GM03348 (cell line): ENCODE measurements at places on chromosomes 11 and 22.
A peak's percentile ranks its signal among the peaks of the same experiment; 100 is the strongest.

- no peak for DNase-seq
Observed at GRCh38 chr11:7696424-7696823, 9.9 kb downstream of the OVCH2 start.

- peak; percentile 72 for DNase-seq
Observed at GRCh38 chr11:61532134-61533038, 23.8 kb downstream of the LRRC10B start.

DNA sequence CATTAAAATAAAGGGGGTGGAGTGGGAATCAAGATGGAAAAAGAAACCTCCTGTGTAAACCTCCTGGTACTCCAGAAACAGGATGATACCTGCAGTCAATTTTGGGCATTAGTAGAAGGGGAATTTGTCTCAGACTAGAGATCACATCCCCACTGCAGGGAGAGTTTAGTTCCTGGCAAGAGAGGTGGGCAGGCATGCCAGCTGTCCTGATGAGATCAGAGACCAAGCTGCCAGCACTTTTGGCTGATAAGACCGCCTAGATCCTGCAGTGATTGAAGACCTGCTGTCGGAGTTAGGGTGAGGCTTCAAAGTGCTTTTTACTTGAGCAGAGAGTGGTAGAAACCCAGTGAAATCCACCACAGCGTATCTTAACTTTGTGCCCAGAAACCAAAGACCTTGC lies 29.7 kb upstream of the NELL1 start:
- no peak for DNase-seq

- DNase-seq: no peak
Observed at GRCh38 chr11:84022201-84022600, 736.0 kb upstream of the CCDC90B start.

DNA sequence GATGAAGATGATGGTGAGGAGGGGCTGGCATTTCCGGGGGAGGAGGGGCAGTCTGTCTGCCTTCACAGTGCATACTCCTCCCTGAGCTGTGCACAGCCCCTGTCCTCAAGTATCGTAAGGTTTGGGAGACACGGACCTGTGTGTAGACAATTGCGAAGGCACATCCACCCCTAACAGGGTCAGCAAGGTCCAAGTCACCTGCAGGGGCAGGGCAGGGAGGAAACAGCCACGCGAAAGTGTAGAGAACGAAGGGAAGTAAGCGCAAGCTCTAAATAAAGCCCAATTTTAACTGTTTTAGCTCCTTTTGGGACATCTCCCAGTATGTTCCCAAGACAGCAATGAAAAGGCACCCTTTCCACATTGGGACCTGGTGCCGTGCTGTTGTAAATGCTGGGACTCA lies 448.2 kb downstream of the TBC1D22A start:
- no peak for DNase-seq

DNA sequence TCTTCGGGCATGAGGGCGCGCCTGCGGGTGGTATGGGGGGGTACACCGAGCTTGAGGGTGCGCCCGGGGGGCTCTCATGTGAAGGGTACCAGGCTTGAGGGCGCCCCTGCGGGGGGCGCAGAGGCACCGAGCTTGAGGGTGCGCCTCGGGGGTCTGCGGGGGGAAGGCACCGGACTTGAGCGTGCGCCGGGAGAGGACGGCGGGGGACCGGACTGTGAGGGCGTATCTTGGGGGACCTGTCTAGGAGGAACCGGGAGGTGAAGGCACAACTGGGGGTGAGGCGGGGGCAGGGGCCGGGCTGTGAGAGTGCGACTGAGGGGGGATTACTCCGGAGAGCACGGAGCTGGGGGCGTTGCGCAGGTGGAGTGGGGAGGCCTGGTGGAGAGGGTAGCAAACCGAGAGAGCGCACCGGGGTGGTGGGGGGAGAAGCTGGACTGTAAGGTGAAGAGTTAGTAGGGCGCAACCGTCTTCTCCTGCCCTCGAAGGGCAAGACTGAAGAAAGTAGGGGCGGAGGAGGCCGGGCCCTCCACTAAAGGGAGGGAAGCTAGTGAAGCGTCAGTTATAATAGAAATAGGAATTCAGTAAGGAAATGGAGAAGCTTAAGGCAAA lies 1.1 kb upstream of the DDX6 start:
- peak; percentile 38 for DNase-seq

DNA sequence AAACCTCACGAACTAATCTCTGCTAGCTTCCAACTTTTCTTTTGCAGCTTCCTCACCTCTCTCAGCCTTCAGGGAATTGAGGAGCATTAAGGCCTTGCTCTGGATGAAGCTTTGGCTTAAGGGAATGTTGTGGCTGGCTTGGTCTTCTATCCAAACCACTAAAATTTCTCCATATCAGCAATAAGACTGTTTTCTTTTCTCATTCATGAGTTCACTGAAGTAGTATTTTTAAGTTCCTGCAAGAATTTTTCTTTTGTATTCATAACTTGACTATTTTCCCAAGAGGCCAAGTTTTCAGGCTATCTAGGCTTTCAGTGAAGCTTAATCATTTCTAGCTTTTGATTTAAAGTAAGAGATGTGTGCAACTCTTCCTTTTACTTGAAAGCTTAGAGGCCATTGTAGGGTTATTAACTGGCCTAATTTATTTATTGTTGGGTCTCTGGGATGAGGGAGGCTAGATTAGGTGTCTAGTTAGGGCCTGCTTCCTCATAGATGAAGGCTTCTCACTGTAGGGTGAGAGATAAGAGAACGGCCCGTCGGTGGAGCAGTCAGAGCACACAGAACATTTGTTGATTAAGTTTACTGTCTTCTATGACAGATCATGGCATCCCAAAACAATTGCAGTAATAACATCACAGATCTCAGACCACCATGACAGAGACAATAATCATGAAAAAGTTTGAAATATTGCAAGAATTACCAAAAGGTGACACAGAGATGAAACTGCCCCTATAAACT lies 33.2 kb downstream of the CSF2RB start:
- no peak for DNase-seq

DNA sequence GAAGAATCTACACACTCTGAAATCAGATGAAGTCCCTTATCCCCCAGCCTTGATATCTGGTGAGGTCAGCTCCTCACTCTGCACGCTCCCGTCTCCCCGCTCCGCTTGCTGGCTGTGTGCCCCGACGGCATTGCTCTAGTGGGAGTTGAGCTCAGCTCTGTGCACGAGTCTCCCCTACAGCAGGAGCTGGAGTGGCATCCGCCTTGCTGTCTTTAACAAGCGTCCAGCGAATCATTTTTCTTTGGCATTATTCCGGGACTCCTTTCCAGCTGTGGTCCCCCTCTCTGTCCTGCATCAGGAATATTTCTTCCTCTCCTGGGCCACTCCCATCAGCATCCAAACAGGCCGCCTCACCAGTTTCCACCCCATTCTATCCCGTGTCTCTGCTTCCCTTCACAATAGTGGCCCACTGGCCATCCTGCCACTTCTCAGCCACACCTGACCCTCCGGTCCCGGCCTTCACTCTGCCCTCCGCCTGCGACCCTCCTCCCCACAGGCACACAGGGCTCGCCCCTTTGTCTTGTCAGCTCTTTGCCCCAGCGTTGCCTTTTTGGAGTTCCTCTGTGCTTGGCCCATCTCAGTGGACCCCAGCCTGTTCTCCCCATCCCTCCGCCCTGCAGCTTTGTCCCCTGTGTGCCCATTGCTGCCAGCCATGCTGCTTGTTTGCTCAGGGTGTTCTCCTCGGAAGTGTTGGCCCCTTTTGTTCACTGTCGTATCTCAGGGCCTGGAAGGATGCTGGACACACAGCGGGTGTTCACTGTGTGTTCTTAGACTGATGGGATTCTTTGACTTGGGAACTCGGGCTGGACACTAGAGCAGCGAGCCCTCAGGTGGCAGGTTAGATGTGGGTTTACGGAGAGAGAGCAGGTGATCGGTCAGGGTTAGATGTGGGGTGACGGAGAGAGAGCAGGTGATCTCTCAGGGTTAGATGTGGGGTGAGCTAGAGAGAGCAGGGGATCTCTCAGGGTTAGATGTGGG lies 441.8 kb downstream of the TBC1D22A start:
- DNase-seq: peak; percentile 16

- DNase-seq: no peak
Observed at GRCh38 chr11:11378184-11378940, 25.3 kb upstream of the CSNK2A3 start.

DNA sequence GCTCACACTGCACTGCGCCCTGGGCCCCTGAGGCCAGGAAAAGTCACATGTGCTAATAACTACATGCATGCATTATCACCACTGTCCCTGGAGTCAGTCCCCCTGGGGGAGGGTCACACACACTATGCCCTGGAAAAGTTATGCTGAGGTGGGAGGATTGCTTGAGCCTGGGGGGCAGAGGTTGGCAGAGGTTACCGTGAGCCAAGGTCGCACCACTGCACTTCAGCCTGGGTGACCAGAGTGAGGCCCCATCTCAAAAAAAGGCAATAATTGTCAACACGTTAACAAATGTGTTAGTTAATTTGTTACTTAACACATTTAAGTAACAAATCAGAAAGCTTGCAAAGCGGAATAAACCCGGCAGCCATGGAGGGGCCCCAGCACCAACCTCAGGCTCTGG lies 13.3 kb upstream of the SEC14L6 start:
- no peak for DNase-seq

DNA sequence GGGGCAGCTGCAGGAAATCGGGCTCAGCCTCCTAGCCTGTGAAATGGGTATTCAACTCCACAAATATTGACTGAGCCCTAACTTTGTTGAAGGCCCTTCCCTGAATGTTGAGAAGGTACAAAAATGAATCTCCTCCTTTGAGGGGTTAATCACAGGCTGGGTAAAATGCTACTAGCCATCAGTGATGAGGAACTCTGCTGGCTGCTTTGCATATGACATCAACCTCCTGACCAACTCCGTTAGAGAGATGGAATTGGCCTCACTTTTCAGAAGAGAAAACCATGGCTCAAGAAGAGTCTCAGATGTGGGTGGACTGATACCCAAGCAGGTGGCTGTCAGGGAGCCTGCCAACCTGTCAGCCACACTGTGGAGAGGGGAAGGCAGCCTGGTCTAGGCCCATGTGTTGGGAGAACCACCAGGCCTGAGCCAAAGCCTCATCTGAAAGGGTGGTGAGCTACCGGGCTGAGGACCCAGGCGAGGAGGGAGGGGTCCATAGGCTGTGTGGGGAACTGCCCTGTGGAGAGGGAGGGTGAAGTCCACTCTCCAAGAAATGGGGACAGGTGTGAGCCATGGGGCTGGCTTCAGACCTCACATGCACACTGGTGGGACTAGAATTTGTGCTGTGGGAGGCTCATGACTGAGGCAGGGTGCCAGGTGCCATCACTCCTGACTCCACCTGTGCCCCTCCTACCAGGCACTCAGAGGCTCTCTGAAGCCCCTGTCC lies 11.8 kb downstream of the CDCA5 start:
- DNase-seq: no peak

- no peak for DNase-seq
Observed at GRCh38 chr22:29434288-29434687, 4.1 kb upstream of the RFPL1 start.

GRCh38 chr11:655036-655726 lies 18.1 kb downstream of the DRD4 start:
- no peak for DNase-seq

DNA sequence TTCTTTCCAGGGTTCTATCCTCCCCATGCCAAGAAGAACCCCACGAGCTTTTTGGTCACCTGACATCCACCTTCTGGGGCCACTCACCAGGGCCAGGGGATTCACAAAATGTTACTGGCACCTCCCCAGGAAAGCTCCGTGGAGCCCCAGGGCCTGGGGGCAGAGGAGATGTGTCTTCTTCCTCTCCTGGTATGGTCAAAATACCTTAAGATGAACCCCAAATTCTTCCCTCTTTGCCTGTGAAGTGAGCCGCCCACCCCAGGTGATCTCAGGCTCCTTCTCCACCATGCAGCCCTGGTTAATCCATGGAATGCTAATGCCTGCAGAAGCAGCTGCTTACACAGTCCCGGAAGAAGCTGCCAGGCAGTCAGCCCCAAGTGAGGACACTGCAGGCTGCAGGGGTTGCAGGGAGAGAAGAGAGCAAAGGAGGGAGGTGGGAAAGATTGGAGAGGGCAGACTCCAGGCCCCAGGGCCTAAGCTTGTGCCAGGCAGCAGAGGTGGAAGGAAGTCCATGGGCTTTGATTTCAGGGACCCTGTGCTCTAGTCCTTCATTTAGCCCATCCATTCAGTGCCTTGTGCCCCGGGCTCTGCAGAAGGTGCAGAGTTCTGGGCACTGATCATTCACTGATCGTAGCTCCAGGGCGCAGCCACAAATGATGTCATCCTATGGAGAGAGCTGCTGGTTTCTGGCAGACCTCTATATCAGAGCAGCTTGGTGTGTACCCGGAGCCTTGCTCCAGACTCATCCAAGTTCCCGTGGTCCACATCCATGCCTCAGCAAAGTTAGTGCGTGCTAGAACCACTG lies 127.9 kb upstream of the NECTIN1 start:
- DNase-seq: no peak

GRCh38 chr11:110435780-110436717 lies 6.3 kb downstream of the FDX1 start:
- DNase-seq: peak; percentile 37

DNA sequence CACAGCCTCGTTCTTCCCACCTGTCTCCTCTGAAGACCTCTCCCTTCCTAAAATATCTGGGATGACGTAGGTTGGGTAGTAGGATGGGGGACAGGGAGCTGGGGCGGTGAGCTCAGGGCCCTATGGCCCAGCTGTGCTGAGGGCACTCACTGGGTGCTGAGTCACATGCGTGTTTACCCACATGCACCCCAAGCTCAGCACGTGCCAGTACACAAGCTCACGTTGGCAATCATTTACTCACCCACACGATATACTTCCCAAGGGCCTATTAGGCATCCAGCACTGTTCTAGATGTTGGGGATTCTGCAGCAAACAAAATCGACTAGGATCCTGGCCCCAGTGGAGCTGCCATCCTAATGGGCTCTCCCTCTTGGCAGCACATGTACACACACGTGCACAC lies 28.7 kb downstream of the ARAP1 start:
- no peak for DNase-seq

GRCh38 chr11:125941619-125942611 lies 3.9 kb upstream of the VSIG10L2 start:
- peak; percentile 68 for DNase-seq

GRCh38 chr22:23752750-23753149 lies 1.5 kb downstream of the VPREB3 start:
- DNase-seq: no peak

- no peak for DNase-seq
Observed at GRCh38 chr11:57936050-57936418, 87.6 kb upstream of the OR9Q1 start.

DNA sequence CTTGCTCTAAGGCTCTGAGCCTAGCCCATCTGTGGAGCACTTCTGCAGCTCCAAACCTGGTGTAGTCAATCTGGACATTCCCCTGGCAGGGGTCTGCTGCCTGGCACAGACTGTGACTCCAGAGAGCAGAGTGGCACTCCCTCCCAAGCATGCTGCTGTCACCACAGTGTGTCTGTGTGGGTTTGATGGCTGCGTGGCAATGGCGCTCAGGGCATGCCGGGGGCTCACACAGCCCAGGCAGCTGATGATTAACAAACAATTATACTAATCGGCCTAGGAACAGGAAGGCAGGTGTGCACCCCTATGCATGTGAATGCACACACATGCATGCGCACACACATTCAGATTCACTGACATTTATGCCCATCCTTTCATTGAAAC lies 9.0 kb upstream of the NECTIN1 start:
- DNase-seq: no peak

GRCh38 chr11:33724644-33725035 lies 11.6 kb downstream of the CD59 start:
- no peak for DNase-seq

- no peak for DNase-seq
Observed at GRCh38 chr11:34507156-34507555, 6.4 kb downstream of the ELF5 start.
